ENCODE measurements at places on chromosomes 7 and 10. TPM values are rescaled to one million over a fixed set of nuclear protein-coding genes. Genes with fewer than 3 reads are reported as not detected.
A peak's percentile ranks its signal among the peaks of the same experiment; 100 is the strongest.

DNA sequence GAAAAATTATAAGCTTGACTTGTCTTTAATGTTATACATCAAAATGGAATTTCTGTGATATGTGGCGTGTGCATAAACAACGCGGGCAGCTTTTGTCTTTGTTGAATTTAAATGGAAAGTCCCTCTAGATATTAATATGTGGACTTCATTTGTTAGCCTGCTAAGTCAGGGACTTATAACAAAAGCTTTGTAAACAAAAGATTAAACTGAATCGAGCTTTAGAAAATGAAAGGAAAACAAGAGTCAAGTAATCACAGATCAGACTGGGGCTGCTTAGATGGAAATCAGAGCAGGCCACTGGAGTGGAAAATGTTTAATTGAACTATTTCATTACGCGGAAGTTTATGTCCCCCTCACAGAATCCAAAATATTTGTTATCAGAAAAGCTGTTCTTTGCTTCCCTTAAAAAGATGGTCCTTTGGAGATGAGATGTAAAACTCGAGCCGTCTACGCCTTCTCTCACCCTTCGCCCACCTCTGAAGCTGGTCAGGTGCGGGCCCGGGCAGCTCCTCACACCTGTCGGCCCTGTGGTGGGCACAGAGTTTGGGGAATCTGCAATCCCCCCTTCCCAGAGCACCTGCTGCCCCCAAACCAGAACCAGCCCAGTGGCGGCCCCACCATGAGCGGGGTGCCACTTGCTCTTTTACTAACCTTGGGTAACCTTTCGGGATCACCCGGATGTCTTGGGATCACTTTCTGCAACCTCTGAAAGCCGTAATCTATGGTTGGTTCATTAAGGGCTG lies 116.2 kb downstream of the EBF3 start:
- DNase-seq: no peak

GRCh38 chr10:53598914-53599313 lies 826.3 kb upstream of the MBL2 start:
- DNase-seq: no peak

RET gene
- total RNA-seq: 0.84 TPM

DNA sequence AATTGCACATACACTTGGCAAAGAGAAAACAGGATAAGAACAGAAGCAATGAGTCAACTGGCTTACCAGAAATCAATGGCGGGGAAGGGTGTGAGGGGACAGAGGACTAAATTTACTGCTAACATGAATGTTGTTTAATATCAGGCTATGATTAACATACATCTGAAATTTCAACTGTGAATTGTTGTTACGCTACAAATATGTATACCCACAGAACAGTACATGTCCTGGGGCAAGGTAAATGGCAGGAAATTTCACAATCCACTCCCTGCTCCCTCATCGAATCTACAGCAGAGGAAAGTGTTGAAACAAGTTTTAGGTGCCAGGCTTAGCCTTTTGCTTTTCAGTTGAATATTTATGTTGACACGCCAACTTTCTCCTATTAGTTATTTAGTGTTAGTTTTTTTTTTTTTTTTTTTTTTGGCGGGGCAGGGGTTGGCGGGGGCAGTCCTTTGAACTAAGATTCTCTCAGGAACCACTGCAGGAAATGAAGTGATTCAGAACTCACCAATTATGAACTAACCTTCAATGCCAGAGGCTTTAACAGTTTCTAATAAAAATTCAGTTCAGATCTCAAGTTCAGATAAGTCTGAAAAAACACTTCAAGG lies 99.0 kb downstream of the UBE2H start:
- DNase-seq: no peak

- peak; percentile 22 for DNase-seq
Observed at GRCh38 chr10:98511876-98512275, 65.1 kb upstream of the HPS1 start.

- DNase-seq: no peak
Observed at GRCh38 chr7:71679480-71679879, 547.5 kb downstream of the GALNT17 start.

DNA sequence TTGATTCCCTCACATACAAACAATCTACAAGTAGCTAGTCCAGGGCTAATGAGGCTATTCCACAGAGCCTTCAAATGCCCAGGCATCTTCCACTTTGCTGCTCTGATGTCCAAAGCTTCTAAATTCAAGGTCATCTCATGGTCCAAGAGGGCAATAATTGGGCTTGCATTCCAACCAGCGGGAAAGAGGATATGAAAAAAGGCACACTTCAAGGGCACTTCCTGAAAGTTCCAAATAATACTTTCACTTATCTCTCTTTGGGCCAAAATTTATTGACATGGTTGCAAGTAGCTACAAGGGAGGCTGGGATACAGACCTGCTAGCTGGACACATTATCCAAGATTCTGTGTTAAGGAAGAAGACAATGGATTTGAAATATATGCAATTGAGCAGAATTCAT lies 25.2 kb upstream of the APBB1IP start:
- no peak for DNase-seq

DNA sequence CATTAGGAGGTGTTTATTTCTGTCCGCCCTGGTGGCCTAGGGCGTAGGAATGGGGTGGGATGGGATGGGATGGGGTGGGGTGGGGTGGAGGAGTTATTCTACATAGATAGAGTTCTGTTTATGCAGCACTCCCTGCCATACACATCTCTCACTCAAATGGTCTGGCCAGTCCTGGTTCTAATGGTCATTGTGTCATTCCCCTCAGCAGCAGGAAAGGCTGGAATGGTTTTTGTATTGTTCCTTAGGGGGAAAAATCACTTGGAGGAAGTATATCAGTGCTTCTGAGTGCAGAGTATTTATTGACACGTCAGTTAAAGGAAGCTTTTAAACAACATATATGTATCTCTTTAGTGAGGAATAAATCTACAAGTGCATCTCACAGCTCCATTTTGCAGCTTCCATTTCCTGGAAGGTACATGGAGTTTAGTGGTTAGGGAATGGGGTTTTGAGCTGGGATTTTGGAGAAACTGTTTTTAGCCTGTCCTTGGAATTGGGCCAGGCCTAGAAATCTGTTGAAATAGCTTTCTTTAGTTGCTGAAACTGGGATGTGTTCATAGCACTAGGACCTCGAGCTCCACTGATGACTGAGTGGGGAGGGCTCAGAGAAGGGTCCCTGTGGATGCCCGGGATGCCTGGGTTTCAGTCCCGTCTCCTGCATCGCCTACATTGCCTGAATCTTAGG lies 8.3 kb downstream of the TSPAN14 start:
- DNase-seq: no peak

MYH16 gene
- total RNA-seq: not detected

- no peak for DNase-seq
Observed at GRCh38 chr7:150967349-150967748, 10.8 kb downstream of the KCNH2 start.

DNA sequence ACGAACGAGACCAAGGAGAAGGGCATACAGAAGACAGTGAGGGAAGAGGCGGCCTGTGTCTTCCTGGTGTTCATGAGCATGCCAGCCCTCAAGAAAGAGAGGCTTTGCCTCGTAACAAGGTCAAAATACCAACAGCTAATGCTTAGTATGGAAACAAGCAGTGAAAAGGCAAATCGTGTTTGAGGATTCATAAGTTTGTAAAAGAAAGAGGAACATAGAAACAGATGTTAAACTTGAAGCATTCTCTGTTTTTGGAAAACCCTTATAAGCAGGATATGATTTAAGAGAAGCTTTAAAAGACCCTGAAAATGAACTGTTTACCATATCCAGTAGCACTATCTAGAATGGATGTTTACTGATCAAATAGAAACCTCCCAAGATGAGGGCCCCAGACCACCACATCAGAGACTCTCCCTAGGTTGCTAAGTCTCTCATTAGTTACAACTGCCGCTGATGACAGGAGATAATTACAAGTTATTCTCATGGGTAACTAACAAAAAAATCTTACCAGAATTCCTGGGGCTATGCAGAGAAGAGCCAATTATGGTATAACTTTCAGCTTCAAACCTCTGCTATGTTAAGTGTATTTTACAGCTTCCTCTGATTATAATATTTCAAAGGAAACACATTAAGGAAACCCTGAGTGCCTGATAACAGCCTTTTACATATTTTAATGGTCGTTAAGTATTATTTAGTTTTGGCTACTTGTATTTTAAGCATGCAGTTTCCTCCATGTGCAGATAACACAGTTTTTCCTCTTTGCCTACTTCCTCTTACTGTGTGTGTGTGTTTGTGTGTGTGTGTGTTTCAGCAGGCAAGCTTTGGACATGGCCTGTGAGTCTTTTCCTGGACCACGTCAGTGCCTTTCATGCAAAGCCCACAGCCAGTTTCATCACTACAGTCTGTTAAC lies 17.9 kb downstream of the JCAD start:
- no peak for DNase-seq

- peak; percentile 85 for DNase-seq
Observed at GRCh38 chr7:100827330-100828226, at the start of gene EPHB4. TSS of gene EPHB4 (minus strand) at chr7:100827523. CDS start at chr7:100827030, 493 bp downstream.

KNDC1 gene
- total RNA-seq: 0.60 TPM

COL13A1 gene
- 1.0 TPM for total RNA-seq

- DNase-seq: no peak
Observed at GRCh38 chr10:69419744-69420126, 3.0 kb upstream of the TACR2 start.

NUDT13 gene
- 3.6 TPM for total RNA-seq

EBLN1 gene
- not detected for total RNA-seq

FEZF1 gene
- not detected for total RNA-seq

TRIM50 gene
- not detected for total RNA-seq

DNA sequence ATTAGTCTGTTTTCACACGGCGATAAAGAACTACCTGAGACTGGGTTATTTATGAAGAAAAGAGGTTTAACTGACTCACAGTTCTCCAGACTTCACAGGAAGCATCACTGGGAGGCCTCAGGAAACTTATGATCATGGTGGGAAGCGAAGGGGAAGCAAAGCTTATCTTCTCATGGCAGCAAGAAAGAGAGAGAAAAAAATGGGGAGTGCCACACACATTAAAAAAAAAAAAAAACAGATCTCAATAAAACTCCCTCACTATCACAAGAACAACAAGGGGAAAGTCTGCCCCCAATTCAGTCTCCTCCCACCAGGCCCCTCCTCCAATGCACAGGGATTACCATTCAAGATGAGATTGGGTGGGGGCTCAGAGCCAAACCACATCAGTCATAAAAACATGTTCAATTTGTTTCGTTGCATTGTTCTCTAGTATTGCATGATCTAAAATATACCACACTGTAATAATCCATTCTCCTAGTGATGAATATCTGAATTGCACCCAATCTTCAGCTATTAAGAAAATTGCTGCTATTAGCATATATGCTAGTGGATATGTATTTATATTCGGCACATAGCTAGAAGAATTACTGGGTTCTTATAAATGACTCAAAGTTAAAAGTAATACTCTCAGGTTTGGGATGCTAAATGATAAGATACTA lies 328.9 kb upstream of the KCND2 start:
- DNase-seq: no peak

BMPR1A gene
- 45.3 TPM for total RNA-seq

DNA sequence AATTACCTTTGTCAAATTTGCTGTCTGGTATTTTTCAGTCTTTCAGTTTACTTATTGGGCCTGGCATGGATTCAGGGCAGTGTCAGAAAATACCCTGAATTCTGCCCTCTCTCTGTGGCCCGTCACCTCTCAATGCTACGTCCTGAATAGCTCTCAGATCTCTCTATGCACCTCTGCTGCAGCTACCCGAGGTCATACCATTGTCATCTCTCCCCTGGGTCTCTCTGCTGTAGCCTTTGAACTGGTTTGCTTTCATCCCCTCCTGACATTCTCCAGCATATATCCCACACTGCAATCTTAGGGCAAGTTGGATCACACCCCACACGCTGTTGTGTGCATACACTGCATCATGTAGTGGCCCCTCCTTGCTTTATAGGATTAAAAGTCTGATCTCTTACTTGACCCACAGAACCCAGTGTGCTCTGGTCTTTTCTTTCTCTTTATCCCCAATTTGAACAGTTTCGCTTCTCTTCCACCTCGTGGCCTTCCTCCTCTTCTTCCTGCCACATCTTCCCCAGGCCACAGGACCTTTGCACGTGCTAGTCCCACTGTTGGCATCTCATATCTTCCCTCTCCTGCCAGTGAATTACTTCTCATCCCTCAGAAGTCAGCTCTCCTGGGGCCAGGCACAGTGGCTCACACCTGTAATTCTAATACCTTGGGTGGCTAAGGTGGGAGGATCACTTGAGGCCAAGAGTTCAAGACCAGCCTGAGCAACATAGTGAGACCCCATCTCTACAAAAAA lies 372.9 kb downstream of the GALNT17 start:
- no peak for DNase-seq

TRIL gene
- total RNA-seq: 2.2 TPM

TECPR1 gene
- total RNA-seq: 50.5 TPM

TAS2R3 gene
- 1.8 TPM for total RNA-seq

GRCh38 chr7:41130086-41130485 lies 572.8 kb downstream of the INHBA start:
- DNase-seq: no peak

GOT1 gene
- total RNA-seq: 101 TPM

DNA sequence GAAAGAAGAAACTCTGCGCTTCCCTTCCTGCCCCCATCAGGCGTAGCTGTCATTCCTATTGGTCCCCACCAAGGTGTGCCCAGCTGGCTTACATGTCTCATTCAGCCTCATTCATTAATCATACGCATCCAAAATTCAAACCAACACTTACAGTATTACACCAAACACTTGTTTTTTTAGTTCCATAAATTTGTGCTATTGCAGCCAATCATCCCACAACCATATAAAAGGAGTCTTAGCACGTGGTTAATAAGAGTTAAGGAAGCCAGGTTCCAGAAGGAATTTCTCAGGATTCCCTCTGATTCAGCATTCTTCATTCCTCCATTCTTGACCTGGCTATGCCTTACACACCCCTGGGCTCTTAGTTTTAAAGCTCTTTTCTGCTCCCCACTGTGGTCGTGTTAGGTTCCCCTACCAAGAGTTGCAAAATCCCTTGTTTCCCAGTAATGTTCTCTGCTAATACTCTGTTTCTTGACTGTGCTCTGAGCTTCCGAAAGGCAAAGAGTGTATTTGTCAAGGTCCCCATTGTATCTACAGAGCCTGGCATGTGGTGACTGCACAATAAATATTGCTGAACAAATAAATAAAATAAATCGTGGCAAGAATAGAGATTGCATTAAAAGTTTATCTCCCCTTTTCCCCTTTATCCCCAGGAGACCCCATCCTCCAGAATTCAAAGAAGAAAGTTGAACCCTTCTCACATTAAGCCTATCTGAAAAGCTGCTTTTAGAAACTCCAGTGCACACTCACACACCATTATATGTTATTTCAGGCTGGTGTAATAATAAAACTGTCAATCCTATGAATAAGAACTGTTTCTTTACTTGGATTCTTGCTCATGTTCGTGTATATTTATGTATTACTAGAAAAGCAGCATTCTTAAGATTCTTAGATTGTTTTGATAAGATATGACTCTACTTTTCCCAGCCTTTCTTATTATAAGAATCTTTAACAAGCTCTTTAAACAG lies 514.4 kb downstream of the INHBA start:
- no peak for DNase-seq

STAG3 gene
- total RNA-seq: 6.4 TPM

- DNase-seq: no peak
Observed at GRCh38 chr7:130521258-130521951, 29.5 kb downstream of the MEST start.

DNA sequence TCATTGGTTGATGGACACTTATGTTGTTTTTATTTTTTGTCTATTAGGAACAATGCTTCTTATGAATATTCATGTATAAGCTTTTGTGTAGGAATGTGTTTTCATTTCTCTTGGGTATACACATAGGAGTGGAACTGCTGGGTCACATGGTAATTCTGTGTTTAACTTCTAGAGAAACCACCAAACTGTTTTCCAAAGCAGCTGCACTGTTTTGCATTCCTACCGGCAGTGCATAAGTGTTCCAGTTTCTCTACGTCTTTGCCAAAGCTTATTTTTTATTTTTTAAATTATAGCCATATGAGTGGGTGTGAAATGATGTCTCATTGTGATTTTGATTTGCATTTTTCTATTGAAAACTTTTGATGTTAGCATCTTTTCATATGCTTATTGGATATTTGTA lies 51.3 kb downstream of the ADK start:
- no peak for DNase-seq

Data from mucosa of descending colon (tissue), 3 donors.